ENCODE measurements at places on chromosomes 2 and 18.
A peak's percentile ranks its signal among the peaks of the same experiment; 100 is the strongest.

DNA sequence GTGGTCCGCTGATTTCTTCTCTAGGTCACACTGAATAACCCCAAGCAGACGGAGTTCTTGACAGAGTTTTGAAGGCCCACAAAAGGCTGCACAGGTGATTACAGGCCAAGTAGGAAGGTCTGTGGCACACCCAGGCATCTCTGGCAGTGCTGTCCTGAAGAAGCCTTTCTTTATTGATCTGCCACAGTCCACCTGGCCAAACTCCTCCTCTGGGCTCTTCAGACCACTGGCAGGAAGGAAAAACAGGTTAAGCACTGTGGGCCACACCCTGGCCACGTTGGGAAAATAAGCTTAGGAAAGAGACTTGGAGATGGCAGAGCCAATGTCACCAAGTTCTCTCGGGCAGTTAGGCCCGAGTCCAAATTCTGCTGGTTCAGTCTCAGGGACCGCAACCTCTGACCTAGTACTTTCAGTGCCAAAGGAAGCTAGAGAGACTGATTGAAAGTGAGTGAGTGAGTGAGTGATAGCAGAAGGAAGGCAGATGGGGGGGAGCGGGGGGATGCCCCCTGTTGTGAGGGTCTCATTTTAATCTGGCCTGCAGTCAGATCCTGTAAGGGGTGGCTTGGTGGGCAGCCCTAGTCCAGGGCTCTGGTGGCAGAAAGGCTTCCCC lies 102.9 kb downstream of the TGFA start:
- DNase-seq = no peak

DNA sequence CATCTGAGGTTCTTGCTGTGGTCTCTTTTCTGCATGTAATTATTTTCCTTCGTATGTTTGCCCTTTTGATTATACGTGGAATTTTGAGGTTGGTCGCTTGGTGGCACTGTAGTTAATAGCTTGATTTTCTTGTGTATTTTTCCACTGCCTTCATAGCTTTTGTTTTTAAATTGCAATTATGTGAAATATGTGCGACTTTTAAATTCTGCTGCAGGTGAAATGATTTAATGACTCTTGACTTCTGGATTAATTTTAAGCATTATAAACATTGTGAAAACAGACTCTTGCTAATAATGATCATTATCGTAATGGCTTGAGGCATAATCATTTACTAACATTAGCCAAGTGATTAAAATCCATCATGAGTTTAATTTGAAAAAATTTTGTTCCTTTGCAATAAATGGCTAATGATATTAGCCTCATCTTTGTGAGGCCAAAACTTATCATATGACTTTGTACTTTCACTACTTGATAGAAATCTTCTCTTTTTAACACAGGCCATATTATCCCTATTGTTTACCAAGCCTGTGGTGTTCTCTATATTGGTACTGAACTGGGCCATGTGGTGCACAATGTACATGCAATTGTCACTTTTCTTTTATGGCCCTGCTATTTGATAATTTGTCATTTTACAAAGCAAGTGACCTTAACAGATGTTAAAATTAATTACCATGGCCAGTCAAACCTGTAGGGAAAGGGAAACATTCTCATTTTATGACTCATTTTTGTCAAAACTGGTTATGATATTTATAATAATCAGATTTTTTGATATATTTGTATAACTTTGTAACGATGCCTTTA lies 62.8 kb upstream of the NEUROD1 start:
- DNase-seq = peak; percentile 71

DNA sequence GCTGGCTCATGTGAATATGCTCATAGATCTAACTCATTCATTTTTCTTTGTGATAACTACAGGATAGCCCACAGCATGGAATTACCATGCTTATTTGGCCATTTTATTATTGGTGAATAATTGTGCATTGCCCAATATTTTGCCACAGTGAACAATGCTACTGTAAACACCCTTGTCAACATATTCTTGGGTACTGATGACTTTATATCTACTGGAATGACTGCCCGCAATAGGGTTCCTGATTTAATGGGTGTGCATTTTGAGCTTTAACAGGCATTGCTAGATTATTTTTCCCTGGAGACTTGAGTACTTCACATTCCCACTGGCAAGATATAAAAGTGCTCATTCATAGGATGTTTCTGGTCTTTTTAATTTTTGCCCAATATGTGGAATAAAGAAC lies 42.7 kb upstream of the EVA1A start:
- DNase-seq = peak; percentile 74

- peak; percentile 38 for DNase-seq
Observed at GRCh38 chr2:152587187-152587947, 129.9 kb downstream of the PRPF40A start.

DNA sequence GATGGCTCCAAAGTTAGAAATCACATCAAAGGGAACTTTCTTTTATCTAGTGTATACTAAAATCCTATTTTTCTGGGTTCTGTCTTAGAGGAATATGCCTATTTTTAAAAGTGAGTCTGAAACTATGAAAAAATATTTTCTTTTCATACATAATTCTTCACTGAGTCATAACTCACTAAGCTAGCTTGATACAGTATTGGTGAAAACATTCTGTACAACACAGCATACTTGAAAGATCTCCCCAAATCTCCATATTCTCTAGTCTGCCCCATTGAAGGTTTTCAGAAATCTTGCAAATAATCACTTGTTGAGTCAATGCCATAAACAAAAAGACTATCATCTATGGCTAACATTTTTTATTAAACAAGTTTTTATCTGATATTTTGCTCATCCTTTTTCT lies 44.5 kb downstream of the COL3A1 start:
- no peak for DNase-seq

- DNase-seq = no peak
Observed at GRCh38 chr2:121316986-121317385, 32.0 kb upstream of the TFCP2L1 start.

DNA sequence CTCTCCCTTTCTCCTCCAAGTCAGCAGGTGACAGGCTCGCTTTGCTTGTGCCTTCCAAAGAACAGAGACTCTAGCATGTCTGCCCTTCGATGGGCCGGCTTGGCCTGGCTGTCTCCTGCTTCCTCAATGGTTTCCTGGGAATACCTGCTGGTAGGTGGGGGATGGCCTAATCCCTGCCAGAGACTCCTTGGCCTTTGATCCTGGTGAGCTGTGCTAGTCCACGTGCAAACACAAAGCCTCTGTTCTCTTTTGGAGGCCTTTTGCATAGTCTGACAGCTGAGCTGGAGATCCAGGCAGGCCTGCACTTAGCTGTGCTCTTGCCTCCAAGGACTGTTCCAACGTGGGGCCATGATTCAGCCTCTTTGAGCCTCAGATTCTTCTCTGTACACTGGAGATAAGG lies 67.6 kb downstream of the ARL4C start:
- DNase-seq = no peak
